ENCODE measurements at places on chromosomes 5 and 9.

- DNase-seq, result no peak
Observed at GRCh38 chr5:135160036-135160675, 126.1 kb upstream of the PITX1 start.

- DNase-seq, result no peak
Observed at GRCh38 chr5:40171971-40172370, 507.7 kb upstream of the PTGER4 start.

DNA sequence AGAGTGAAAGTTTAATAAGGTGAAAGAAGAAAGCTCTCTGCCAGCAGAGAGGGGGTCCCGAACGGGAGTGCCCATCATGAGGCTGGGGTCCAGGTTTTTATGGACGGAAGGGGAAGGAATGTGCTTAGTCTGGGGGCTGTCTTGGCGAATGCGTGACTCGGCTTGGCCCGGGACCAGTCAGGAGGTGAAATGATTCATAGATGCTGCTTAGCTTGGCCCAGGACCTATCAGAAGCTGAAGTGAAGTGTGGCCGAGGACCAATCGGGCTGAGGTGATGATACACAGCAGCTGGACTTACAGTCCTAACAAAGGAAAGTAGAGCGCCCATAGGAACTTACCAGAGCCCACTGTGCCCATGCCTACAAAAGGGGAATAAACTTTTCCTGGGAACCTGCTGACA, 3.9 kb upstream of the FKTN start:
- DNase-seq, result no peak

DNA sequence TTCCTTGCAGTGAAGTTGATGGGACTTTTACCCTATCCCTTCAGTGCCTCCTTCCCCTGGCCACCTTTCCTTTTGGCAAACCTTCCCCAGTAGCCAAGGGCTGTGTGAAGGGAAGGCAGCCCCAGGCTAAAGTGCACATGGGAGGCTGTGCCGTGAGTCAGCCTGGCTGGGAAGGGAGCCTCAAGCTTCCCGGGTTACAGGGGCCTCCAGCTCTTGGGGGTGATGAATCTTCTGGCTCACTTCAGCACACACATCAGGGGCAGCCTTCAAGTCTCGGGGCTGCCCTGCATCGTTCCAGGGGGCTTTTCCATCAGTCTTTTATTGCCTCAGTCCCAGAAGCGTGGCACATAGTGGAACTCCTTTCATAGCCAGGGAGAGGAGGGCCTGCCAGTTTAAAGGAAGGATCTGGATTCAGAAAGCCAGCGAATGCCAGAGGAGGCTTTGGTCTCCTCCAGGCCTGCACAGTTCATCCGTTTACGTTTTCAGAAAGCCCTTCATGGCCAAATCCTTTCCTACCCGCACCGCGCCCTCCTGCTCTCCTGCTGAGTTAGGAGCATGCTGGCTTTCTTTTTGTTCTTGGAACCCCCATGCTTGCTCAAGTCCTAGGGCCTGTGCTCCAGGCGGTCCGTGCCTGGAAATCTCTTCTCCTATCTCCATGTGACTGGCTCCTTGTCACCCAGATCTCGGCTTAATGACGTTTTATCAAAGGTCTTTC, 134.8 kb upstream of the KLF4 start:
- DNase-seq, result no peak

GRCh38 chr5:131682826-131683225, 47.8 kb upstream of the RAPGEF6 start:
- DNase-seq, result no peak

DNA sequence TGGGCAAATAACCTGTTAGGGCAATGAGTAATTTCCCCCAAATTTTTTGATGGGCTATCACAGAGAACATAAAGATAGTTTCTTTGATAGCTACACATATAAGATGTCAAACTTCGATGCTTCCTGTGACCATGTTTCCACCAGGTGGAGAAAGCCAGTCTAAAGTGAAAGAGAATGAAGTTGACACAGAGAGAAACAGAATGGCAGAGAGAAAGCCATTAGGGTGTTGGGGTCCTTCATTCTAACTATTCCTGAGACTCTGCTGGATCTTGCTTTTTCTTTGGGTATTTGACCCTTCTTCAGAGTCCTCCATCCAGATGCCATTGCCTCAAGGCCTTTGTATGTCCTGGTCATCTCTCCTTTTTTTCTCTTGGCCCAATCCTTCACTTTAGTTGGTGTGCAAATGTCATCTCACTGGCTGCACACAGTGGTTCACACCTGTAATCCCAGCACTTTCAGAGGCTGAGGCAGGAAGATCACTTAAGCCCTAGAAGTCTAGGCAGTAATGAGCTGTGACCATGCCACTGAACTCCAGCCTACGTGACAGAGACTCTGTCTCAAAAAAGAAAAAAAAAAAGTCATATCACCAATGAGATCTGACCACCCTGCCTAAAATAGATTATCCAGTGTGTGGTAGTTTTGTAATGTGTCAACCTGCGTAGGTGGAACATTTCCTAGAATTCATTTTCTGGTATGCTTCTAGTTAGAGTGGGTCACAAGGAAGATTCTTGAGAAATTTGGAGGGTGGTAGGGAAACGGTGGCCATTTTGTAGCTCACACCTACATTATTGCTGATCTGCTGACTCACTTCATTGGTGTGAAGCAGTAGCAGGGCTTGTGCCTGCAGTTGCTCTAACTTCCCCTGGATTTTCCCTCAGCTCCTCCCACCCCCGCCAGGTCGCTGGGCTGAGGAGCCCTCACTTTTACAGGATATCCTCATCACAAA, 20.8 kb upstream of the KIF2A start:
- no peak for DNase-seq

DNA sequence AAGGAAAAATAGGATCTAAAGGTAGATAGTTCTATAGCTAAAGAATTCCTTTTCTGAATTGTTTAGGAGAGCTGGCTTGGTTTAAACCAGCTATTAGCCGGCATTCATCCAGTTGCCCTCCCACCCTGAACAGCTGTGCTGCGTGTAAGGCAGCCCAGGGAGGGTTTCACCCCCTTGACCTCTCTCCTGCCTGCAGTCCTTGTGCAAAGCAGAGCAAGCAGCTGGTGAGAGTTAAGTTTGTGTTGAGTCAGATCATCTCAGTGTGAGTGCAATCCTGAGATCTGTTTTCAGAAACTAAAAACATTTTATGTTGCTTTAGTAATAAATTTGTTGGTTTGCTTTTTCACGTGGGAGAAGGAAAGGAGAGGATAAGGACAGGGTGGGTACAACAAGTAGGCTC, 13.0 kb downstream of the SLC25A25 start:
- DNase-seq, result no peak

- DNase-seq, result no peak
Observed at GRCh38 chr5:4831325-4831724, 308.8 kb upstream of the ADAMTS16 start.

DNA sequence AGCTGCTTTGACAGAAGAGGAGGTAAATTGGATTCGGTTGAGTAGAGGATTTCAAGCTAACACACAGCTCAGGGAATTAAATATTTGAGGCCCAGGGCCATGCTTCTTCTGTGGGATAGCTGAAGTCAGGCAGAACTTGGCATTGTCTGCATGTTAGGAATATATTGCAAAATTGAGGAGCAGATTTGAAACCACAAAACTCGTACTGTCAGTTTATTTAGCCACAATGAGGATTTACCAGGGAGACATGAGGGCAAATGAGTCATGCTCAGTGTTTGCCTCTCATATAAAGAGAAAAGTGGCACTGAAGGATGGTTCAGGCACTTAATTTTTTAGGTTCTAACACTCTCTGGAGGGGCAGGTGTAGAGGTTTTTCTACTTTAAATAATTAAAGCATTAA, 83.0 kb upstream of the PRLR start:
- DNase-seq, result no peak

DNA sequence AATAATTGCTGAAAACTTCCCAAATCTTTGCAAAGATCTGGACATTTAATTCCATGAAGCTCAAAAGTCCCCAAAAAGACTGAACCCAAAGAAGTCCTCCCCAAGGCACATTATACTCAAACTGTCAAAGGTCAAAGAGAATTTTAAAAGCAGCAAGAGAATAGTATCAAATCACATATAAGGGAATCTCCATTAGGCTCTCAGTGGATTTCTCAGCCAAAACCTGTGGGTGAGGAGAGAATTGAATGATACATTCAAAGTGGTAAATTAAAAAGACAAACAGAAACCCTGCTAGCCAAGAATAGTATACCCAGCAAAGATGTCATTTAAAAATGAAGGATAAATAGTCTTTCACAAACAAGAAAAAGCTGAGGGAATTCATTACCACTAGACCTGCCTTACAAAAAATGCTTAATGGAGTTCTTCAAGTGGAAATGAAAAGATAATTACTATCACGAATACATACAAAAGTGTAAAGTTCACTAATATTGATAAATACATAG, 134.1 kb downstream of the NDUFS4 start:
- no peak for DNase-seq

DNA sequence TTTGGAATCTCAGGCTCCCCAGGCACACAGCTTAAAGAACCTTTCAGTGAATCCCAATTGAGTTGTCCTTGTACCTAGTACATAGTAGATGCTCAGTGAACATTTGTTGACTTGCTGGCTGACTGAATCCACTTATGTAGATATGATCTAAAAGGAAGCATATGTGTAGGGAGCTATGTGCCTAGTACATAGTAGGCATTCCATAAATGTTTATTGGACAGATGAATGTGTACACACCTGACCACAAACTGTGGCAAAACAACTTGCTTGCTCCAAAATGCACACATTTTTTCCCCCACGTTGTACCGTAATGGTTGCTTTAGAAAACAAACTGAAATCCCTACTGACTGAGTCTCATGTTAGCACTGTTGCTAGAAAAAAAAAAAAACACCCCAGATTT, 80.2 kb upstream of the IL12B start:
- no peak for DNase-seq

DNA sequence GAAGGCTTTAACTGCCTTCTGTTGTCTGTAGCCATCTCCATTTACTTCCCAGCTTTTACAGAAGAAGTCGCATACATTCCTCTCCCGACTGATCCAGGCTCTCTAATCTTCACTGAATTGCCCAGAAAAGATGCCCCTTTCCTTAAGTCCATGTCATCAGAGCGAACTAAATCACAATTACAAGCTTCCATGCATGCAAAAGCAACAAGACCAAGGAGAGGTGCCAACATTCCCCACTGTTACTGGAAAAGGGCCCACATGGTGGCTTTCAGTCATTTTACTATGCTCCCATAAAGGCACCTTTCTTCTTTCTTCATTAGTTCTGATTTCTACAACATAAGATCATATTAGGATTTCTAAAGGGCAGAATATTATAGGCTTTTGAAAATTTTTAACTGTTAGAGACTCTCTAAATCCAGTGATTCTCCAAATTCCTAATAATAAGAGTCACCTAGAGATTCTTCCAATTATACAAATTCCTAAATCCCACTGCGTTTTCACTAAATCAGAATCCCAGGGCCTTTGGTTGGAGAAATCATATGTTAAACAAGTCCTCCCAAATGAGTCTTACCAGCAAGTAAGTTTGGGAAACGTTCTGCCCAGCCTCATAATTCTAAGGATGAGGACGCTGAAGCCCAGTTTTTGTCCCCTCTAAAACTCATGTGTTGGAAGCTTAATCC, 17.0 kb upstream of the ZFR start:
- no peak for DNase-seq

DNA sequence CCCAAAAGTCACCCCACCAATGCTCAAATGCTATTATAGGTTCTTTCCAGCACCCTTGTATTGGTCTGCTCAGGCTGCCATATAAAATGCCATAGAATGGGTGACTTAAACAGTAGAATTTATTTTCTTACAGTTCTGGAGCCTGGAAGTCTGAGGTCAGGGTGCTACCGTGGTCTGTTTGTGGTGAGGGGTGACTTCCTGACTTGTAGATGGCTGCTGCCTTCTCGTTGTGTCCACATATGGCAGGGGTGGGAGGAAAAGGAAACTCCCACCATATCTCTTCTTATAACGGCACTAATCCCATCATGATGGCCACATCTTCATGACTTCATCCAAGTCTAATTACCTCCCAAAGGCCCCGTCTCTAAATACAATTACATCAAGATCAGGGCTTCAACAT, 257.8 kb upstream of the TARS1 start:
- DNase-seq, result no peak

- no peak for DNase-seq
Observed at GRCh38 chr5:23763170-23763569, 255.8 kb downstream of the PRDM9 start.
